ENCODE measurements at places on chromosomes 12 and 14. TPM values are rescaled to one million over a fixed set of nuclear protein-coding genes. Genes with fewer than 3 reads are reported as not detected.
A peak's percentile ranks its signal among the peaks of the same experiment; 100 is the strongest.

- no peak for DNase-seq
- H3K4me3 ChIP-seq = no peak overlapping the region
- no peaks in the 10 kb centered on the region for H3K36me3 ChIP-seq
- no peak overlapping the region for H3K27ac ChIP-seq
- peaks cover 3% of the 10 kb centered on the region for H3K27me3 ChIP-seq
- H3K4me1 ChIP-seq = no peaks in the 10 kb centered on the region
Observed at GRCh38 chr12:32987512-32987911, 90.9 kb upstream of the PKP2 start.

GRCh38 chr12:94191023-94191422 is 42.6 kb downstream of the PLXNC1 start:
- H3K27me3 ChIP-seq = no peaks in the 10 kb centered on the region
- H3K4me1 ChIP-seq = peaks cover 6% of the 10 kb centered on the region

DNA sequence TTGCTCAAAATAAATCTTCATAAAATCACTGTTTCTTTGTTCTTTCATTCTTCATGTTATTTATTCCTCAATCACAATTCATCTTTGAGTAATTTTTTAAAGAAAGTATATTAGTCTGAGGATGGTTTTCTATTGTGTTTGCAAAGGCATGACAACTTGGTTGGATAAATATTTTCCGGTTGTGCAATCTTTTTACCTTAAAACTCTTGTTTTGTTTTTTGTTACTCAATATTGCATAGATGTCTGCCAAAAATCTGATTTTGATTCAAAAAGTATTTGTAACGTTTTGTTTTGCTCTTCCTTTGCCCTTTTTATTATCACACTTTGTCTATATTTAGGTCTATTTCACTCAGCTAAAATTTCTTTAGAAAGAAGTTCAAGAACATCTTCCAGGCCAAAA is 86.2 kb upstream of the SYT1 start:
- H3K36me3 ChIP-seq = no peaks in the 10 kb centered on the region
- H3K4me3 ChIP-seq = no peak overlapping the region
- H3K4me1 ChIP-seq = no peaks in the 10 kb centered on the region
- DNase-seq = no peak
- H3K27me3 ChIP-seq = no peaks in the 10 kb centered on the region
- no peak overlapping the region for H3K27ac ChIP-seq

DNA sequence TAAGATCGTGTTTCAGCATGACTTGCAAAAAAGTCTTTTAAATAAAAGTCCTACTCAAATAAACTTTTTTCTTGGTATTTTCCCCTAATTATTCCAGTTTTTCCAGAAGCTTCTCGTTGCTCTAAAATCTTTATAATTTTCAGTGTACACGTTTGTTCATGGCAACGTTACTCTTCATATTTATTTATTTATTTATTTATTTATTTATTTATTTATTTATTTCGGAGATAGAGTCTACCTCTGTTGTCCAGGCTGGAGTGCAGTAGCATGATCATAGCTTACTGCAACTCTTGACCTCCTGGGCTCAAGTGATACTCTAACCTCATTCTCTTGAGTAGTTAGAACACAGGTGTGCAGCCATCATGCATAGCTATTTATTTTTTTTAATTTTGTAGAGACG is 438.3 kb upstream of the MDGA2 start:
- H3K4me1 ChIP-seq = no peaks in the 10 kb centered on the region
- H3K4me3 ChIP-seq = no peak overlapping the region

DNA sequence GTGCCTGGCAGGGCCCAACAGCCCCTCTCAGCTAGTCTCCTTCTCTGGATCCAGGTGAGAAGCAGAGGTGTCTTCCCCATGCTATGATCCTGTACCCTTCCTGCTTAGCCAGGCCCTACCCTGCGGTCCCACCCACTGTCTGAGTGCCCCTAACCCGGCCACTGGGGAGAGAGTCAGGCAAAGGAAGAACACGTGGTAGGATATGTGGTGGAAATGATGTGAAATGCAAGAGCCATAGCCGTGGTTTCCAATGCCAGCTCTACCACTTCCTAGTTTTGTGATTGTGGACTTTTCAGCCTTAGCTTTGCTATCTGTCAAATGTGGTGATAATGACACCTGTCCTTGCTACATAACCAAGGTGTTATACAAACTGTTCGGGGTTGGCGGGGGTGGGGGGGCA is 15.8 kb downstream of the KRT2 start:
- H3K36me3 ChIP-seq = no peaks in the 10 kb centered on the region
- H3K4me3 ChIP-seq = no peak overlapping the region
- H3K27ac ChIP-seq = no peak overlapping the region
- no peaks in the 10 kb centered on the region for H3K27me3 ChIP-seq

GRCh38 chr14:44029933-44030332 is 477.1 kb downstream of the FSCB start:
- no peak overlapping the region for H3K4me3 ChIP-seq
- no peak overlapping the region for H3K27ac ChIP-seq
- no peaks in the 10 kb centered on the region for H3K4me1 ChIP-seq
- no peaks in the 10 kb centered on the region for H3K27me3 ChIP-seq
- no peak for DNase-seq

DNA sequence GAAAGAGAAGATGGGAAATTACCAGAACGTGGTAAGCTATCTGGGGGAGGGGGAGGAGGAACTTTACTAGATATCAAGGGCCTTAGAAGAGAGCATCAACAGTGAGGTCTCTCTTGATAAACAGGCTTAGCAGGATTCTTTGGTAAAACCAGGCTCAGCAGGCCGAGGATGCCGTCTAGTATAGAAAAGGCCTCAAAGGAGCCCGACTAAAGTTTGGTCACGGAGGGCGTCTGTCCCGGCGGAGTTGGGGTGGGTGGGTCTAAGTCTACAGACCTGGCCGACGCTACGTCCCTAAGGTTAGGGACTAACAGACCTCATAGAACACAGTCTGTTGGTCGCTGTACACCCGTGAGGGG is 538 bp upstream of the TIGAR start:
- H3K4me1 ChIP-seq = peaks cover 30% of the 10 kb centered on the region
- no peak for DNase-seq
- H3K4me3 ChIP-seq = peak overlapping the region; percentile 88
- peaks cover 12% of the 10 kb centered on the region for H3K36me3 ChIP-seq

- DNase-seq = peak; percentile 61
- no peak overlapping the region for H3K27ac ChIP-seq
- H3K4me1 ChIP-seq = peaks cover 17% of the 10 kb centered on the region
- peaks cover 3% of the 10 kb centered on the region for H3K27me3 ChIP-seq
- no peaks in the 10 kb centered on the region for H3K36me3 ChIP-seq
- H3K4me3 ChIP-seq = peak overlapping the region; percentile 0
Observed at GRCh38 chr12:123931686-123932321, 40.8 kb downstream of the CCDC92 start.

GRCh38 chr14:44165286-44165685 is 341.8 kb downstream of the FSCB start:
- H3K4me3 ChIP-seq = no peak overlapping the region
- H3K27me3 ChIP-seq = no peaks in the 10 kb centered on the region
- no peaks in the 10 kb centered on the region for H3K4me1 ChIP-seq
- no peaks in the 10 kb centered on the region for H3K36me3 ChIP-seq
- no peak overlapping the region for H3K27ac ChIP-seq

GRCh38 chr14:30053103-30053502 is 125.5 kb upstream of the PRKD1 start:
- DNase-seq = no peak
- no peaks in the 10 kb centered on the region for H3K36me3 ChIP-seq
- no peaks in the 10 kb centered on the region for H3K4me1 ChIP-seq
- no peak overlapping the region for H3K4me3 ChIP-seq
- H3K27ac ChIP-seq = no peak overlapping the region

- H3K4me3 ChIP-seq = no peak overlapping the region
- H3K27me3 ChIP-seq = peaks cover 8% of the 10 kb centered on the region
- DNase-seq = no peak
- H3K27ac ChIP-seq = no peak overlapping the region
- peaks cover 2% of the 10 kb centered on the region for H3K4me1 ChIP-seq
Observed at GRCh38 chr14:58711382-58711781, 73.6 kb downstream of the DACT1 start.

DNA sequence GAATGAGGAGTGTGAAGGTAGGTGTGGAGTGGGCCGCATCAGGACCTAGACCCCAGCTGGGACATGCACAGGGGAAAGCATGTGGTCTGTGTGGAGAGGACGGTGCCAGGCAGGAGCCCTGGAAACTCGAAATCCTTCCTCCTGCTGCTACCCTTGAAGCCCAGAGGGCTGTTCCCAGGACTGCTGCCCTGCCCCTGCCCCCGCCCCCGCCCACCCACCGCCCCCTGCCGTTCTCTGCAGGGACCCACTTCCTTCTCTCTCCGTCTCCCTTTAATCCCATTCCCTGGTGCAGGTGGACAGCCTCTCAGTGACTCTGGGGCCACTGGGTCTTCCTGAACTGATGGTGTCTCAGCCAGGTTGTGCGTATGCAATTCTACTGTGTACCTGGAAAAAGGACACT is 8.0 kb downstream of the ITFG2 start:
- peaks cover 52% of the 10 kb centered on the region for H3K36me3 ChIP-seq
- no peak overlapping the region for H3K27ac ChIP-seq
- no peak for DNase-seq
- no peak overlapping the region for H3K4me3 ChIP-seq
- H3K4me1 ChIP-seq = peaks cover 13% of the 10 kb centered on the region

- peaks cover 11% of the 10 kb centered on the region for H3K27me3 ChIP-seq
- H3K4me3 ChIP-seq = no peak overlapping the region
- no peak for DNase-seq
- no peaks in the 10 kb centered on the region for H3K4me1 ChIP-seq
- no peak overlapping the region for H3K27ac ChIP-seq
- H3K36me3 ChIP-seq = no peaks in the 10 kb centered on the region
Observed at GRCh38 chr12:115941362-115941761, 336.1 kb downstream of the MED13L start.

- no peak overlapping the region for H3K4me3 ChIP-seq
- H3K36me3 ChIP-seq = peaks cover 91% of the 10 kb centered on the region
- DNase-seq = no peak
- H3K27me3 ChIP-seq = no peaks in the 10 kb centered on the region
- peaks cover 82% of the 10 kb centered on the region for H3K4me1 ChIP-seq
Observed at GRCh38 chr14:92663049-92663448, 85.4 kb downstream of the LGMN start.

DNA sequence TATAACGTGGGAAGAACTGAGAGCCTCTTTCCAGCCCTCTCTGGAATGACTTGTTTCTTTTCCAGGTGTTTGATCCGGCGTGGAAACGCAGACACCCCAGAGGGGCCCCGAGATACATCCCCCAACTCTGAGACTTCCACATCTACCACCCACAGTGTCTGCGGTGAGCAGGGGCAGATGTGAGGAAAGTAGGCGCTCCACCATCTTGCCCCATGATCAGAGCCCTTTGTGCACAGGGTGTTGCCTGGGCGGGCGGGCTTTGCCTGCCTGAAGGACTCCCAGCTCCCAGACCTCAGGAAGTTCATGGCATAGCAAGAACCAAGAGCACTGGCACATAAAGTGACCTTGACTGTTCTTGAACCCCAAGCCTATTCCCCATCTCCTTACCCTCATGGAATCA is 2.8 kb downstream of the CARMIL3 start:
- H3K27me3 ChIP-seq = peaks cover 4% of the 10 kb centered on the region
- H3K36me3 ChIP-seq = no peaks in the 10 kb centered on the region
- H3K4me1 ChIP-seq = peaks cover 21% of the 10 kb centered on the region
- DNase-seq = no peak
- H3K27ac ChIP-seq = no peak overlapping the region
- H3K4me3 ChIP-seq = no peak overlapping the region

DNA sequence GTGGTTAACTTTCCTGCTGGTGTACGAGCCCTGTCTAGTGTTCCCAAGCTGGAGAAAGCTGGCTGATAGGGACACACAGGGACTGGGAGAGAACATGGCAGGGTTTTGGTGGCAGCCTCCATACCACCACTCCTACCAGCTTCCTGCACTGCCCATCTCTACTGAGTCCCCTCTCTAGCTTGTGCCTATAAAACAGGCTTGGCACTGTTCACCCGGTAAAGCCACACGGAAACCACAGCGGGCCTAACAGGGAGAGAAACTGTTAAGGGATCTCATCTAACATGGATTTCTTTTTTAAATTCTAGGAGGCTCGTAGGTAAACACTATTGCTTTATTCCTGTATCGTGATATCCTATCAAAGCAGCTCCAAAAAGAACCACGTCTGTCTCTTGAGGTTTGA is 204.7 kb downstream of the TTC7B start:
- no peaks in the 10 kb centered on the region for H3K4me1 ChIP-seq
- H3K4me3 ChIP-seq = no peak overlapping the region
- DNase-seq = no peak
- no peak overlapping the region for H3K27ac ChIP-seq

CLEC4A gene
- total RNA-seq = 2.0 TPM

HIF1A gene
- 140 TPM for total RNA-seq

CACNA2D4 gene
- 4.2 TPM for total RNA-seq

NUDT14 gene
- 9.7 TPM for total RNA-seq

Measured in activated CD8-positive, alpha-beta T cell treated with anti-CD3 and anti-CD28 coated beads for 36 hours (primary cell).